Naive thymus-derived CD4-positive, alpha-beta T cell (primary cell): ENCODE measurements at places on chromosomes 5 and 9. TPM values are rescaled to one million over a fixed set of nuclear protein-coding genes. Genes with fewer than 3 reads are reported as not detected.

CTSL gene
- polyA plus RNA-seq, result 58.8 TPM

OGN gene
- 0.10 TPM for polyA plus RNA-seq

REEP2 gene
- not detected for polyA plus RNA-seq

SPAG8 gene
- 1.2 TPM for polyA plus RNA-seq

DPH7 gene
- 45.3 TPM for polyA plus RNA-seq

ZNG1E gene
- polyA plus RNA-seq, result 23.4 TPM

ASPN gene
- polyA plus RNA-seq, result not detected

ADRB2 gene
- polyA plus RNA-seq, result 0.25 TPM

ZNF883 gene
- polyA plus RNA-seq, result 1.4 TPM

FBXL17 gene
- 4.4 TPM for polyA plus RNA-seq

ECSCR gene
- polyA plus RNA-seq, result not detected

FCN2 gene
- not detected for polyA plus RNA-seq

PCDHB13 gene
- polyA plus RNA-seq, result not detected

FOXD4L5 gene
- not detected for polyA plus RNA-seq

MED10 gene
- 106 TPM for polyA plus RNA-seq

TMEM174 gene
- polyA plus RNA-seq, result not detected

ODF2 gene
- polyA plus RNA-seq, result 28.8 TPM

GLIPR2 gene
- 68.6 TPM for polyA plus RNA-seq

TEX48 gene
- not detected for polyA plus RNA-seq
